ENCODE measurements at places on chromosomes 4 and X. TPM values are rescaled to one million over a fixed set of nuclear protein-coding genes. Genes with fewer than 3 reads are reported as not detected.

TEX13D gene
- not detected for total RNA-seq

GSX2 gene
- not detected for total RNA-seq

FOXR2 gene
- total RNA-seq, result 6.0 TPM

TENM3 gene
- total RNA-seq, result 33.9 TPM

PRSS12 gene
- 10.9 TPM for total RNA-seq

SMARCA1 gene
- total RNA-seq, result 26.6 TPM

NHSL2 gene
- total RNA-seq, result 2.3 TPM

GJB1 gene
- total RNA-seq, result not detected

CXCL11 gene
- total RNA-seq, result 9.8 TPM

SH3D19 gene
- 5.3 TPM for total RNA-seq

RHOXF1 gene
- total RNA-seq, result not detected

ARHGAP36 gene
- total RNA-seq, result not detected

CDX4 gene
- not detected for total RNA-seq

ARMCX1 gene
- total RNA-seq, result 14.7 TPM

VSIG4 gene
- not detected for total RNA-seq

USP17L27 gene
- not detected for total RNA-seq

NAA11 gene
- total RNA-seq, result 10.9 TPM

WWC2 gene
- total RNA-seq, result 8.0 TPM

PDE6B gene
- 4.2 TPM for total RNA-seq

APOO gene
- total RNA-seq, result 49.9 TPM

FAM50A gene
- 32.8 TPM for total RNA-seq

GAGE12J gene
- not detected for total RNA-seq

HMGB2 gene
- 222 TPM for total RNA-seq
